ENCODE measurements at places on chromosomes 11 and 22. TPM values are rescaled to one million over a fixed set of nuclear protein-coding genes. Genes with fewer than 3 reads are reported as not detected.

DNA sequence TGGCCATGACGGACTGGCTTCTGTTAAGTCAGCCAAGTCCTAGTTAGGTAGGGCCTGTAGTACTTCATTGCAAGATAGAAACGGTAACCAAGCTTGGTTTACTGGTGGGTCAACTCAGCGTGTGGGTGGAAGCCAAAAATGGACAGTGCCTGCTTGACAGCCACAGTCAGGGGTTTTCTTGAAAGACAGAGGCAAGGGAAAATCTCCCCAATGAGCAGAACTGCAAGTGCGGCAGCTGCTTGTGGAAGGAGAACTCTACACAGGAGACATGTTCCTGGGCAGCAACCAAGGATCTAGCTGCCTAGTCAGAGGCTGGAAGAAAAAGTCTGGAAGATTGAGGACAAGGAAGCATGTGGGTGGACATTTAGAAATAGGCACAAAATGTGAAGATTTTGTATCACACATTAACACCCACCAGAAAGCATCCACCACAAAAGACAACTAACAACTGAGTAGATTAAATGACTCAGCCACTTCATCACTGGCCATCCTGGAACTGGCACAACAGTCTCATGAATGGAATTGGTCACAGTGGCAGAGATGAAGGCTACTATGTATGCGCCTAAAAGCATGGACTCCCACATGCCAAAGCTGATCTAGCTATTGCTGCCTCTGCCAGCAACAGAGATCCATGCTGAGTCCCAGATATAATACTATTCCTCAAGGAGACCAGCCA, 40.9 kb upstream of the SCUBE2 start:
- no peak for DNase-seq

- DNase-seq: no peak
Observed at GRCh38 chr11:3369366-3369765, 9.6 kb downstream of the ZNF195 start.

ANKK1 gene
- total RNA-seq: 0.11 TPM

DNA sequence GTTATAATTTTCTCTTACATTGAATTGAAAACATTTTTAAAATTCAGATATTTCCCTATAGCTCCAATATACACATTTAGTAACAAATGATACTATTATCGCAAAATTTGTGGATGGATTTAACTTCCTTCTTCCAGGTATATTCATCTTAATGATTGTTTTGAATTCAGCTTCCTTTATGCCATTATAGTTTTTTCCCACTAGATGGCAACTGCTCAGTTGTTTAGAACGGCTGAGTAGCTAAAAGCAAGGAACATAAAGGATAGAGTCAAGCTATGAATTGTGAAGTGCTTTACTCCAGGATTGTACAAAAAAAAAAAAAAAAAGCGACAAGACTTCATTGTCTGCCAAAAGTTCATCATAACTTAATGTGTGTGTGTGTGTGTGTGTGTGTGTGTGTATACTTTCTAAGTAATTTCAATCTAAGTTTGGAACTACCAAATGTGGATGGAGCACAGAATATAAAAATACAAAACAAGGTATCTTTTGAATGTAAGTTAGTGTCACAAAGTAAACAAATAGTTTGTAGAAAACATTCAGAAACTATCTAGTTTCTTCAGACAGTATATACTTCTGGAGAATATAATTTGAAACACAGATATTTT, 846.4 kb downstream of the DLG2 start:
- DNase-seq: no peak

- no peak for DNase-seq
Observed at GRCh38 chr11:16070573-16070972, 285.8 kb downstream of the SOX6 start.

DNA sequence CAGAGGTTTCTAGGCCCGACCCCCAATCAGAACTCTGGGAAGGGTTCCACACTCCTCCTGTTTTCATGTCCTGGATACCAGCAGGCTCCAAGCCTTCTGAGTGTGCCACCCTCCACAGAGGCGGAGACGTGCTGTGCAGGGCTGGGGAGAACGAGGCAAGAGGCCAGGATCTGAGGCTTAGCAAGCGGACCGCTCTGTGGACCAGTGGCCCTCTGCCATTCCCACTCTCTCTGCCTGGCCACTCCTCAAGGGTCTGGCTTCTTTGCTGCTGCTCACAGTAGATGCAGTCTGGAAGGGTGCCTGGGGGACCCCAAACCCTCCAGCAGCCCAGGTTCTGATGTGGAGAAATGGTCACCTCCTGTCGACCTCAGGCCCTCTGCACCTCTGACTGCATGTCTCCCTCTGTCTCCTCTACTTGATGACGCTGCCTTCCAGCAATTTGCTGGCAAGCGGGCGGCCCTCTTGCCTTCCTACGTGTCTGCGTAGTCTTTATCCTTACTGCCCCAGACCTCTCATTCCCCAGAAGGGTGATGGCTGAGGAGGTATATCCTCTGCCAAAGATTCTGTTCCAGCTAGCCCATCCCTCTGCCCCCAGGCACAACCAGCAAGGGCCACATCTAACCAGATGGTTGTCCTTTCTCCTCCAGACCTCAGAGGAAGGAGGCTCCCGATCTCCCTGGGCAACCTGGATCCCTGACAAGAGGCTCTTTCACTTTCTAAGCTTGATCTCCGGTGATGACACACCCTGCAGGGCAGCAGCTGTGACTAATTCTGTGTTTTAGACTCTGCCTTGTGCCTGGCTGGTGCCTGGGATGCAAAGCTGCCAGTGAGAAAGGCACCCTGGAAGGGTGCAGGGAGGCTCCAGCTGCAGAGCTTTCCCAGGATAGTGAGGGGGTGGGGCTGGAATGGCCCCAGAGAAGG, 87.3 kb downstream of the NAT10 start:
- peak; percentile 75 for DNase-seq

Measured in psoas muscle (tissue), 8 donors.